NCI-H187 (cell line): ENCODE measurements at places on chromosomes 13 and 19.
A peak's percentile ranks its signal among the peaks of the same experiment; 100 is the strongest.

- DNase-seq, result no peak
Measured at GRCh38 chr13:62176051-62176450, 760.4 kb upstream of the PCDH20 start.

DNA sequence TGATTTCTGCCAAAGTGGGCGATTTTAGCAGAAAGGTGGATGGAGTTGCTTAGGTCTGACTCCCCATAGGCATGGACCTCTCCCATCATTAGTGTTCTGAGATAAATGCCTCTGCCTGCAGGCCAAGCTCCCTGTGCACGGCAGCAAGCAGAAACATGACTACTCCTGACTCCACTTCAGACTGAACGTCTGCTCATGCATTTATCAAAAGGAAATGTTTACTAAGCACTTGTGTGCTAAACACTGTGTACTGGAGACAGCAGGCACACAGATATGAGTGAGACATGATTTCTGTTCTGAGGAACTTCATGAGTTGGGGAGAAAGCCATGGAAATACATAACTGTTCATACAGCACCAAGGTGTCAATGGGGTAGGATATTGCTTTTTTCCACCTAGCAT lies 149.6 kb downstream of the MIPEP start:
- DNase-seq, result no peak

GRCh38 chr19:38657633-38658222 lies 10.3 kb downstream of the ACTN4 start:
- DNase-seq, result no peak

GRCh38 chr13:55516610-55517009 lies 1624.1 kb upstream of the PRR20A start:
- no peak for DNase-seq

DNA sequence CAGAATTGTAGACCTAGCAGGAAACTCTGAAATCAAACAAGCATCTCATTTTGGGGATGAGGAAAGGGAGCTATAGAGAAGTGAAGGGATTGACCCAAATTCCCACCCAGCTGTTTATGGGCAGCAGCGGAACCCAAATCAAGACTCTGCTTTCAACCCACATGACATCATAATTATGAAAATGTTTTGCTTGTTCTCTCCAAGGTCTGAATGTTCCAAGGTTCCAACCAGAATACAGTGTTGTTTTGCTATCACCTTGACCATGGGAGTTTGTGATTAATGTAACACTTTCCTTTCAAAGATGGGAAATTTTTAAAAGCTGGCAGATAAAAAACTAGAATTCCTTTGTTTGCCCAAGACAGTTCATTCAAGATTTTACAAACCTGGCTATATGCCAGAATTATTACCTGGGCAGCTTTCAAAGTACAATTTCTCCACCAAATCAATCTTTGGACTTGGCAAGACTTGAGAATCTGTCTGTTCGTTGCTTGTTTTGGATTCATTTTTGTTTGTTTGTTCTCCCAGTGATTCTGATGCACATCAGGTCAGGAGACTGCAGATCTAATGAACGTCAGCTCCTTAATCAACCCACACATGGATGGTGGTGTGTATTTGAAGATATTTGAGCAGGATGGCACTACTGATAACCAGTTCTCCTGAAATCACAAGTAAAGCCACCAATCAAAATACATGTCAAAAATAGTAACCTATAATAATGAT lies 322.7 kb downstream of the FOXO1 start:
- no peak for DNase-seq

- no peak for DNase-seq
Measured at GRCh38 chr13:111336666-111337065, 16.2 kb downstream of the TEX29 start.

DNA sequence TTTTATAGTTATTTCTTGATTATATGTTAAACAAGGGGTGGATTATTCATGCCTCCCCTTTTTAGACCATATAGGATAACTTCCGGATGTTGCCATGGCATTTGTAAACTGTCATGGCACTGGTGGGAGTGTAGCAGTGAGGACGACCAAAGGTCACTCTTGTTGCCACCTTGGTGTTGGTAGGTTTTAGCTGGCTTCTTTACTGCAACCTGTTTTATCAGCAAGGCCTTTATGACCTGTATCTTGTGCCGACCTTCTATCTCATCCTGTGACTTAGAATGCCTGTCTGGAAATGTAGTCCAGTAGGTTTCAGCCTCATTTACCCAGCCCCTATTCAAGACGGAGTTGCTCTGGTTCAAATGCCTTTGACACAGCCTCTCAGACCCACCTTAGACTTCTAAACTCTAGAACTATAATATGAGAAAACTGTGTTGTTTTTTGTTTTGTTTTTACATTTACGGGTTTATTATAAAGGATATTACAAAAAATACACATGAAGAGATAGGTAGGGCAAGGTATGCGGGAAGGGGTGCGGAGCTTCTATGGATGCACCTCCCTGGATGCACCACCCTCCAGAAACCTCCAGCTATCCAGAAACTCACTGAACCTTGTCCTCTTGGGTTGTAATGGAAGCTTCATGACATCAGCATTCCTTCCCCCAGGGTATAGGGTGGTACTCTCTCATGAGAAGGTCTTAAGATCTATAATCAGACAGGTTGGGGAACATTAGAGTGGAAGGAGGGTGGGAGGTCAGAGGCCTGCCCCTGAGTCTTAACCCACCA lies 15.8 kb upstream of the SPRYD7 start:
- DNase-seq, result no peak

DNA sequence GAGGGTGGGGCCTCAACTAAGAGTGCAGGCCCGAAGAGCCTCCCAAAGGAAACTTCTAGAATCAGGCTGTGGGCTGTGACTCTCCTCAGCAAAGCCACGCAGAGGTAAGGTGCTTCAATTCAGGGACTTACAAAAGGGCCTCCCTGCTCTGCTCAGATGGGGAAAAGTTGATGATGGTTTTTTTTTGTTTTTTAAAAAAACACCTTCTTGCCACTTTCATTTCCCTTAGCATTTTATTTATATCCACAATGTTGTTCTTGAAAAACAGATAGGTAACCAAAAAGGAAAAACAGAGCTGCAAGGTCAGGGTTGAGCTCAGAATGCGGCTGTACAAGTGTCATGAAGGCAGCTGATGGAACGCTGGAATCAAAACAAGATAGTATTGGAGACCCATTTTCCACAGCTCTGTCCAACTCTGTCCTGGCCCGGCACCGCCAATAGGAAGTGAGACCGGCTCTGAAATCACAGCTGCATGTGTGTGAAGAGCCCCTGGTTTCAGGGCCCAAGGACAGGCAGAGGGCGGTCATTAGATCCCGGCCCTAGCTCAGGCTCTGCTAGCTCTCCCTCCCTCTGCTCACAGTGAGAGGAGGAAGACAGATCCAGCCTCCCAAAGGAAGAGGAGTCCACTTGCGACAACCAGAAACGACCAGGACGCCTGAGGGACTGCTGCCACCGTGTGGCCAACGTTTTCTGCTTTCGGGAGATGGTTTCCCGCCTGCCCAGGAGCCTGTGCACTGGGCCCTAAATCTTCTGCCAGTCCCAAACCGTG lies 58.3 kb downstream of the KLF2 start:
- no peak for DNase-seq

- no peak for DNase-seq
Measured at GRCh38 chr19:33957804-33958203, 161.1 kb downstream of the KCTD15 start.

DNA sequence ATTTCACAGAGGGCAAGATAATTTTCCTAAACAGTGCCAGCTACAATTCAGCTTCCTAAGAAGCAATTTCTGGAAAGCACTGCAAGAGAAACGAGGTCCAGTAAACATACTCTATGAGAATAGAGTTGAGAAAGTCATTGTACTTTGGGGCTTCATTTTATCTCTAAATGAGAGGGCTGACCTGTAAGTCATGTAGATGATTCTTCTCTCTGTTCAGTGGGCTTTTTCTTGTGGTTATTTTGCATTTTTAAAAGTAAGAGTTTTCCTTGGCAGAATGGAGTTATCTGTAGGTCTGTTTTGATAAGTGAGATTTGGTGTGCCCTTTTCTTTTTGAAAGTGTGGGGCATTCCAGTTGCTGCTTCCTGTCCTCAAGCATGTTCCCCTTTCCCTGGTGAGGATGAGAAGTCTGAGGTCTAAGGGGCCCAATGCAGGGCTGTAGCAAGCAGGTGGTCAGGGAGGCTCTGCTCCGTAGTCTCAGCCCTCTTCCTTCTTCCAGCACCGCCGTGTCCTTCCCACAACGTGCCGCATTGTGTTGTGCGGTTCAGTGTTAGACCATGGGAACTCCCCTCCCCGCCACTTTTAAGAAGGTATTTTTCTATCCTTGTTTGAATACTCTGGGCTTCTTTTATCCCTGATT lies 86.3 kb downstream of the ARHGEF7 start:
- DNase-seq, result no peak

- DNase-seq, result no peak
Measured at GRCh38 chr19:9178901-9179300, at the start of gene OR7D2. Gene OR7D2, plus strand, starts transcription at chr19:9178979. Its CDS starts 6,803 bp downstream, at chr19:9185782.

DNA sequence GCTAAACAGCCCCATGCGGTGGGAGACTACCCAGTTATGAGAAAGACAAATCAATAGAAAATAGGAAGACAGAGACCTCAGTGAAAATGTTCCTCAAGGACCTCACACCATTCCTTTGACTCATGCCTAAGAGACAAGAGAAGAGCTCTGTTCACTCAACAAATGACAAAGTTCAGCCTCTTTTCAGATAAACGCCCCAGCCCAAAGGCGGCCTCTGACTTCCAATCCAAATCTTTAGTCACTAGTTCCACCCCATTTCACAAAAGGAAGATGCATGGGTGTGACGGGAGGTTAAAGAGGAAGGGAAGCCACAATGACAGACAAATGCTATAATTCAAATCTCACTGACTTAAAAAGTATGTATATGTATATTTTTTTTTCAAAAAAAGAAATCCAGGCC lies 8.1 kb downstream of the CARS2 start:
- DNase-seq, result no peak

GRCh38 chr13:48859272-48860105 lies 116.2 kb upstream of the FNDC3A start:
- DNase-seq, result peak; percentile 60

GRCh38 chr13:59178344-59178743 lies 985.4 kb downstream of the DIAPH3 start:
- DNase-seq, result no peak

GRCh38 chr19:5772416-5772815 lies 12.1 kb downstream of the PRR22 start:
- no peak for DNase-seq

GRCh38 chr19:3844596-3844995 lies 24.2 kb downstream of the ZFR2 start:
- no peak for DNase-seq

- DNase-seq, result no peak
Measured at GRCh38 chr13:111034811-111035210, 80.3 kb upstream of the ARHGEF7 start.

GRCh38 chr13:109333893-109334651 lies 452.3 kb downstream of the IRS2 start:
- no peak for DNase-seq

DNA sequence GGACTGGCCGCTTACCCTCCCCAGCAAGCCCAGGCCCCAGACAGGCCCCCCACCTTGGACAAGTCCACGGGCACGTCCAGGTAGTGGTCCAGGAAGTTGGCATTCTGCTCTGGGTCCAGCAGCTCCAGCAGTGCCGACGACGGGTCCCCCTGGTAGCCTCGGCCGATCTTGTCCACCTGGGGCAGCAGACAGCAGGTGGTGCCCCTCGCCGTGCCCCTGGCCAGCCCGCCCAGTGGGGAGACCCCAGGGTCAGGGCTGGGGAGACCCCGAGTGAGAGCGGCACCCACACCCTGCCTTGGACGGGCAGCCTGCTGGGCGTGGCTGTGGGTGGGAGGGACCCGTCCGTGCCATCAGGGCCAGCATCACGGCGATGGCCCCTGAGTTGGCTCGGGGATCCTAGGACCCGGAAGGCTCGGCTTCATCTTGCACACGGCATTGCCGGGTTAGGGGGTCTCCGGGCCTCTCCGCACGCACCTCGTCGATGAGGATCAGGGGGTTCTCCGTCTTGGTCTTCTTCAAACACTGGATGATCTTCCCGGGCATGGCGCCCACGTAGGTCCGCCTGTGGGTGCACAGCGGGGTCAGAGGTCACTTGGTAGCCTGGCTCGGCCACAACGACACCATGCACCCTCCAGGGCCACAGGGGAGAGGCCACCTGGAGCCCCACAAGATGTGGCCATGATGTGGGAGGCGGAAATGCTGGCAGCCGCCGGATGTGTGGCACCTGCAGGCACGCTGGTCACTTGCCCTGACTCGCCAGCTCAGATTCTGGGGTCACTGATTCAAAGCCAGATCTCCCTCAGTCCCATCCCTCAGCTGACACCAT lies 6.3 kb downstream of the RPL36 start:
- DNase-seq, result no peak

- DNase-seq, result no peak
Measured at GRCh38 chr19:41193430-41194156, 574 bp downstream of the CYP2S1 start.

- no peak for DNase-seq
Measured at GRCh38 chr13:98476538-98476966, 100.4 kb downstream of the STK24 start.

- DNase-seq, result no peak
Measured at GRCh38 chr19:18985257-18985656, 44.2 kb upstream of the HOMER3 start.

- DNase-seq, result no peak
Measured at GRCh38 chr13:98435376-98435775, 141.5 kb downstream of the STK24 start.

- no peak for DNase-seq
Measured at GRCh38 chr19:52592301-52592700, 22.2 kb downstream of the ZNF701 start.

GRCh38 chr13:30739761-30740642 lies 4.7 kb downstream of the ALOX5AP start:
- no peak for DNase-seq

GRCh38 chr13:28636069-28636468 lies 22.9 kb upstream of the POMP start:
- no peak for DNase-seq

DNA sequence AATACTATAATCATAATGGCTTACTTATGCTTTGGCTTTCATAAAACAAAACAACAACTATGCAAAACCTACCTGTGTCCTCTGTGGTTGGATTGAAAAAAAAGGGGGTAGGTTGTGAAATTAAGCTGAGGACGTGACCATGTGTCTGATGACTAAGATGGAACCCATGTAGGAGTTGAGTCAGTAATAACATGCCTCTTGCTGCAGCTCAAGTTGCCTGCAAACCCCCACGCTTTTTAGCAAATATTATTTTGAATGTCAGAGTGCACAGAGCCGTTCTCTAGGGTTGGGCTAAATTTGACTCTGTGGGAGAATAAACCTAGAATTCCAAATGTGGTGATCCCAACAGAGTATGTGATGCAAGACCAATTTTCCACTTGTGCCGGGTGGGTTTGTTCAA lies 209.3 kb downstream of the KCNRG start:
- DNase-seq, result no peak

DNA sequence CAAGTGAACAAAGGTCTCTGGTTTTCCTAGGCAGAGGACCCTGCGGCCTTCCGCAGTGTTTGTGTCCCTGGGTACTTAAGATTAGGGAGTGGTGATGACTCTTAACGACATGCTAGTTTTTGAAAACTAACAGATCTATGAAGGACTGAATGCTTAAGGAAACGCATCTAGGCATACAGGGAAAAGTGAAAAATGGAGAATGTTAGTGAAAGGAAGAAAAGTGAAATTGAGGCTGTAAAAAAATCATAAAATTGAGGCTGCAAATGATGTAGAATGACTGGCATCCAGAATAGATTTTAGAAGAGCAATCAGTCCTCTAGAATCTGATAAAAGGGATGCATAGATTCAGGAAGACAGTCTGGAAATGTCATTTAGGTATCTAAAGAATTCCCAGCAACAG lies 3.5 kb downstream of the ZNF260 start:
- DNase-seq, result no peak
